ENCODE measurements at places on chromosomes 2 and 18. TPM values are rescaled to one million over a fixed set of nuclear protein-coding genes. Genes with fewer than 3 reads are reported as not detected.

DNA sequence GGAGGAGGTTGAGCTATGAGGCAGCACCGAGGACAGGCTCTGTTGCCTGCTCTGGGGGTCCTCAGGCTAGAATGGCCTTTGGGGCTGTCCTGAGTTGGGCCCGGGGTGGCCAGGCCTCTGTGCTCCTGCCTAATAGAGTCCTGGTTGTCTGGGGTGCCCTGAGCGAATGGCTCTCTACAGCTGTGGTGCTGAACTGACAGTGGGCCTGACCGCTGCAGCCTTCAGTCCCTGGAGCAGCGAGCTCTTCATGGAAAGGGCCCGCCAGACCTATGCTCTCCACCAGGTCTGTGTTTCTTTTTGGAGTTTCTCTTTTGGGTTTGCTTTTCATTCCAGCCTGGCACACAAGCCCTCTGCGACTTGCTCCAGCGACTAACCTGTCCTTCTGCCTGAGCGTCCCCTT lies 679.0 kb upstream of the RAB6C start:
- DNase-seq: no peak

DNA sequence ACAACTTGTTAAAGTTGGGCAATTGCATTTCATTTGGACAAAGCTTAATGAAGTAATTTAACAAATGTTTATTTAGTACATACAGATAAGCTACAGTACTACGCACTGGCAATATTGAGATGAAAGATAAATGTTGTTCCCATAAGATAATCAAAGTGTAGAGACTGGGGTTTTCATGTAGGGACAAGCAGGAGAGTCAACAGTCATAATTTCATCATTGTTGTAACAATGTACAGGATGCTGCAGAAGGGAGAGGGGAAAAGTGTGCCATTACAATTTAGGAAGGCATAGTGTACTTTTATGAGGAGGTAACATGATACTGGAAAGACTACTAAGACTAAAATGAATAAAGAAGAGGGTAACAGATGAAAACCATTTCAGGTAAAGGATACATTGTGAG lies 441.6 kb downstream of the ERBB4 start:
- DNase-seq: no peak

- no peak for DNase-seq
These were observed 5.7 kb downstream of the PSME4 start for GRCh38 chr2:53964987-53965687.

PEX13 gene
- total RNA-seq: 30.1 TPM

ADD2 gene
- total RNA-seq: 4.8 TPM

GRCh38 chr2:204005940-204006721 lies 69.6 kb downstream of the ICOS start:
- DNase-seq: no peak

DNA sequence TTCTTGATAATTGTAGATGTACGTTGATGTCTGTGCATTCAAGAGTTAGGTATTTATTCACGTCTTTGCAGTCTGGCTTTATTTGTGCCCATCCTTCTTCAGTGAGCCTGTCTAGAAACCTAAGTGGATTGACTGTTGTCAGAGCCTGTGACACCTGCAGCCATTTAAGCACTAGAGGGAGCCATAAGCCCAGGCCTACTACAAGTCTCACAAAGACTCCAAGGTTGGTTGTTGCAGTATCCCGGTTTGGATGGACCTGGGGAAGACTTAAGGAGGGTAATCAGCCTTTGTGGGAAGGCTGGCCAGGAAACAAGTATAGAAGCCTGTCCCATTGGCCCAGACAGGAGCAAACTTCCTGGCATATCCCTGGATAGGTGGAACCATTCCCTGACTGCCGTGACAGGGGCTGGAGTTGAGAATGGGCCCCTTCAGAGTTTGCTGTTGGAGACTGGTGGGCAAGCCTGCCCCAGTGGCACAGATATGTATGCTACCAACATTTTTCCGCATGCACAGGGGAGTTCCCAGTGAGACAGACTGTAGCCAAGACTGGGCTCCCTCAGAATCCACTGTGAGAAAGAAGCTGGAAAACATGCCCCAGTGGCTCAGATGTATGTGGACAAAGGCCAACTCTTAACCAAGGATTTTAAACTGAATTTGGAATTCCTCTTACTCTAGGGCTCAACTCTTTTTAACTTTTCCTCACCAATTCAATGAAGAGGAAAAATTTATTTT lies 9.3 kb upstream of the LRRC30 start:
- no peak for DNase-seq

LRATD1 gene
- 0.48 TPM for total RNA-seq

DNA sequence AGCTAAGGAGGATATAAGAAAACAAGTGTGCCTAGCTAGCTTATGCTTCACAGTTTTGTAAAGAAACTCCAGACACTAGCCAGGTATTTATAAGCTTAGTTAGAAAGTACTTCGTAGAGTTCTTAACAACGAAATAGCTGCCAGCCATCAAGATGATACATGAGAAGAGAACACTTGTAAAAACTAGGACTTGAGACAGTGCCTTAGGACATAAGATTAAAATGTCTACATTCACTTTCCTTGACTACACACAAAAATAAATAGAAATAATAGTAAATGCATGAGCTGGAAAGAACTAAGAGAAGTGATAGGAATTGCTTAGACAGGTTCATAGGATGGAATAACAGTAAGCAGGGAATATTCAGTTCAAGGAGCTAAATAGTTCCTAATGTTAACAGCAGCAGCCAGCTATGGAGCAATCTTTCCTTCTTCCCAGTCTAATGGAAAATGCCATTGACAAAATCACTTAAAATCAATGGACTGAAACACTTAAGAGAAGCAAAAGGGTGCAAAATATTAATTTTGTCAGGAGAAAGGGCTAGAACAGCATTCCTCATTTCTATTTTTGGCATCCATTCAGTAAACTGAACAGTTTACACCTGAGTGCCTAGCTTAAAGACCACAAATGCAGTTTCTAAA lies 186.6 kb downstream of the PDE11A start:
- DNase-seq: no peak

DNA sequence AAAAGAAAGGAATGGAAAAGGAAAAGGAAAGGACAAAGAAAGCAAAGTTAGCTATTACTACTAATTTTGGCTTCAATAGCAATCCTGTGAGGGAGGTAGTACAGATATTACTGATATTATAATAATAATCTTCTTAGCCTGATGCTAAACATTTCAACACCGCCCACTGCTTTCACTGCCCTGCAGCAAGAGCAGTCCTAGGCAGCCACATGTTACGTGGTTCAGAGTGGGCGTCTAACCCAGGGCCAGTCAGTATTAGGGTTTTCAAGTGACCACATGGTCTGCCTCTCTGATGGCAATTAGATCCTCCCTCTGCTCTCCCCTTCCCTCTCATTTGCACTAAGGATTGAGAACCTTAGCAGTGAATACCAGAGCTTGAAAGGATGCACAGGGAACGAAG lies 83.7 kb upstream of the ZNF397 start:
- DNase-seq: no peak

PRPF40A gene
- 125 TPM for total RNA-seq

PAX8 gene
- total RNA-seq: 4.7 TPM

GRCh38 chr2:231781798-231782726 lies 980 bp upstream of the PDE6D start:
- no peak for DNase-seq

DNA sequence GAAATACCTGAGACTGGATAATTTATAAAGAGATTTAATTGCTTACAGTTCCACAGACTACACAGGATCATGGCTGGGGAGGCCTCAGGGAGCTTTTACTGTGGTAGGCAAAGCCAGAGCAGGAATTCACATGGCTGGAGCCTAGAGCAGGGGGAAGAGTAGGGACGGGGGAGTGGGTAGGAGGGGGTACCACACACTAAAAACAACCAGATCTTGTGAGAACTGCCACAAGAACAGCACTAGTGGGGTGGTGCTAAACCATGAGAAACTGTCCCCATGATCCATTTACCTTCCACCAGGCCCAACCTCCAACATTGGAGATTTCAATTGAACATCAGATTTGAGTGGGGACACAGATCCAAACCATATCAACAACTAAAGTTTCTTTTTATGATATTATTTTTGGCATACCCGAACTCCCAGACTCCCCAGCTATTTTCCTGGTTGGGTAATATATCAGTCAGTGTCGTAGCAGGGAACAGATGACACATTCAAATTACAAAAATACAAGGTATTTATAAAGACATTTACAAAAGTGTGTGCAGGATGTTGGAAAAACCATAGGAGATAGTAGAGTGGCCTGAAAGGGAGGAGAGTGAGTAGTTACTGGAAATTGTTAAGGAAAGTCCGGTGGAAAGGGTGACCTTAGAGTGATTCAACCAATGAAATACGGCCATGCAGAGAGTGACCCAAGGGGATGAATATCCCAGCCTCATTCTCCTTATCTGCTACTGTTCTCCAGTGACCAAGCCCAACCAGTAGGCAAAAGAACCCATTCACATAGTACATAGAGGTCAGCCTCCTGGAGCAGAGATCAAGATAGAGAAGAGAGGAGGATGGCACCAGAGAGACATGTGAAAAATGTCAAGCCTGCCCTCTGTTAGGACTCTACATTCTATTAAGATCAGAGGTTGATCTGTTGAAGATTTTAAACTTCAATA lies 8.8 kb downstream of the RPL37A start:
- no peak for DNase-seq

EPB41L5 gene
- total RNA-seq: 24.0 TPM

SRD5A2 gene
- not detected for total RNA-seq

DNA sequence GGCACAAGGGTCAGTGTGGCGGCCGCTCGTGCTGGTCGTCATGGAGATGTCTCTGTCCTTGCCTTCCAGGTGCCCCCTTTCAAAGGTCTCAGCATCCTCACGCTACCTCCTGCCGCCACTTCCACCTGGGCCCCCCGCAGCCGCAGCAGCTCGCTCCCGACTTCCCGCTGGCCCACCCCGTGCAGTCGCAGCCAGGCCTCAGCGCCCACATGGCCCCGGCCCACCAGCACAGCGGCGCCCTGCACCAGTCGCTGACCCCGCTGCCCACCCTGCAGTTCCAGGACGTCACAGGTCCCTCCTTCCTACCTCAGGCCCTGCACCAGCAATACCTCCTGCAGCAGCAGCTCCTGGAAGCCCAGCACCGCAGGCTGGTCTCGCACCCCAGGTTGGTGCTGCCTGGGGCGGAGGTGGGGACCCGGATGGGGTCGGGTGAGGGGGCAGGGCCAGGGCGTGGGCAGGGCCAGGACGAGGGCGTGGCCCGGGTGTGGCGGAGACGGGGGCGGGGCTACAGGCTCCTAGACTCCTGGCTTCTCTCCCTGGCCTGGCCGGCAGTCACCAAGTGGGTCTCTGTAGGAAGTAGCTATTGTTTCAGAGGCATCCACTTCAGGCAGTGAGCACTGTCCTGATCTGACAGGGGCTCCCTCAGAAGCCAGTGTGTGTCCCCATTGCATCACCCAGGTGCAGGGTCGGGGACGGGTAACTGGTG lies 223.7 kb downstream of the LOXHD1 start:
- DNase-seq: no peak

TPRKB gene
- total RNA-seq: 23.6 TPM

DNA sequence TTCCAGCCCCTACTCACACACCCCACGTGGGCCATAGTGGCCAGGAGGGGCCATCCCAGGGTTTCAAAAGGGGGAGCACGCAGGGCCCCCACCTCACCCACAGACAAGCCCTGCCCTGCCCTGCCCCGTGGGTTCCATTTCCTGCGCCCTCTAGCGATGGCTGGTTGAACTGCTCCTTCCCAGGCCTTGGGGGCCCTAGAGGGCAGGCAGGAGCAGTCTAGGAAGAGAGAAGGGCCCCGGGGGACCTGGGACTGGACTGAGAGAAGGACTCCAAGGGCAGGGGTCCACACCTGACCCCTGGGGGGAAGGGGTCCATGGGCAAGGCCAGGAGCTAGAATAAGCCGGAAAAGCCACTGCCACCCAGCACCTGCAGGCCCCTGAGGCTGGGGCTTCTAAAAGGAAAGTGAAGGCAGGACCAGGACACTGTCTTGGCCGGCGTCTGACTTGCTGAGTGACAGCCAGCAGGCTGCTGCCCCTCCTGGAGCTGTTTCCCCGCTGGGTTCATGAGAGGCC lies 10.1 kb downstream of the CYP26B1 start:
- DNase-seq: no peak

DNA sequence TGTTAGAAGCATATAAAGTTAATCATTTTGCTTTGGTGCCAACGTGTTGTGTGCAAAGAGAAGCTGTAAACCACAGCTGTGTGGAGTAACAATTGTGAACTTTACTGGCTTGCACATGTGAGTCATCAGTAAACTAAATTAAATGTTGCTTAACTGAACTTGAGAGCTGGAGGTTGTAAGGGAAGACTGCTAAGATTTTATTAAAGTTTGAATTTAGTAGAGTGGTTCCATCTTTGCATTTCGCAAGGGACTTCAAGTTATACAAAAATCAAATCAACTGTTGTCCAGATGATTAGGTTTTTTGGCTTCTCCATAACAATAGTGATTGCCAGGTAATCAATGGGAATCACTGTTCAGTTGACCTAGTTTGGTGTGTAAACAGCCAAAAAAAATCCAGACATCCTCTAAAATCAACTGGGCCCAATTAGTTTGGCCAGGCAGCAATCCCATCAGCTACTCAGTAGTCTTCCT lies 247.4 kb downstream of the MYO3B start:
- DNase-seq: no peak

- no peak for DNase-seq
These were observed 164.1 kb upstream of the GATA6 start for GRCh38 chr18:22005191-22005841.
